ENCODE measurements at places on chromosomes 11 and 22. TPM values are rescaled to one million over a fixed set of nuclear protein-coding genes. Genes with fewer than 3 reads are reported as not detected.
A peak's percentile ranks its signal among the peaks of the same experiment; 100 is the strongest.

The ST14 gene
- 1.8 TPM for total RNA-seq

The PKP3 gene
- 36.8 TPM for total RNA-seq

The CDHR5 gene
- total RNA-seq, result not detected

The C11orf91 gene
- total RNA-seq, result 1.3 TPM

The L3MBTL2 gene
- total RNA-seq, result 26.6 TPM

DNA sequence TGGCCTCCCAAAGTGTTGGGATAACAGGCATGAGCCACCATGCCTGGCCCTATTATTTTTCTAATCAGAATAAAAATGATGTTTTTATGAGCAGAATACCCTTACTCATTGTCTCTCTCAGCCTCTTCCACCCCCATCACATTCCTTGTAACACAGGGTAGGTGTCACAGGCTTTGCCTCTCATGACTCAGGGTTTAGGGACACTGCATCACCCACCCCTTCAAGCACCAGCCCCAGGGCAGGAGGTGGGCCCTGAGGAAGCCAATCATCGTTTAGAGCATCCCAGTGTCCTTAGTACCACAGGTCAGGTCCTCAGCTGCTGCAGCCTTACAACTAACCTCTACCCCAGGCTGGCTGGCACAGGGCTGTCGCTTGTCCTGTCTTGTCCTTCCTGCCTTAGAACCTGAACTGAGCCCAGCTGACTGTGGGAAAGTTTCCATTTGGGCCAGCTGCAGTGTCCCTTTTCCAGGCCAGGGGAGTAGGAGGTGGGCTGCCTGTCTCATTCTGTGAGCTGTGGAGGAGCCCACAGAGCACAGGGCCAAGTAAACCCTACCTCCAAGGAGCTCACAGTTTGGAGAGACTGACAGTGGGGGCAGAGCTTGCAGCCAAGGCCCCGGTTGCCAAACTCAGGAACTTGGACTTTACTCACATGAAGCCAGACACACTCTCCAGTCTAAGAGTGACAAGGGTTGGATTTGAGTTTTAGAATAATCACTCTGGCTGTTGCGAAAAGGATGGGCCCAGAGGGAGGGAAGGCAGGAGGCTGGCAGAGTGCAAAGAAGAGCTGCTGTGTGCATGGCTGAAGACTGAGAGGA is 19.5 kb upstream of the UVRAG start:
- no peak for DNase-seq

DNA sequence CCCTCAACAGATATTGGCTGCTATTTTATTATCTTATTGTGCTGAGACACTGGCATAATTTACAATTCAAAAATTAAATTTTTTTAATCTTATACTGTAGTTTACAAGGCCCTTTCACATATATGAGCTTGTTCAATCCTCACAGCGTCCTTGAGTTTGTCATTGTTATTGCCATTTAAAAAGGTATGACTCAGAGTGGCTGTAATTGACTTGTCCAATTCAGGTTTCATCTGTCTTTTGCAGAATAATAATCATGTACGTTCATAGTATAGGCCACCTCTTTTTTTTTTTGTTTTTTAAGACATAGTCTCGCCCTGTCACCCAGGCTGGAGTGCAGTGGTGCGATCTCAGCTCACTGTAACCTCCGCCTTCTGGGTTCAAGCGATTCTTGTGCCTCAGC is 11.5 kb downstream of the PTPRJ start:
- no peak for DNase-seq

DNA sequence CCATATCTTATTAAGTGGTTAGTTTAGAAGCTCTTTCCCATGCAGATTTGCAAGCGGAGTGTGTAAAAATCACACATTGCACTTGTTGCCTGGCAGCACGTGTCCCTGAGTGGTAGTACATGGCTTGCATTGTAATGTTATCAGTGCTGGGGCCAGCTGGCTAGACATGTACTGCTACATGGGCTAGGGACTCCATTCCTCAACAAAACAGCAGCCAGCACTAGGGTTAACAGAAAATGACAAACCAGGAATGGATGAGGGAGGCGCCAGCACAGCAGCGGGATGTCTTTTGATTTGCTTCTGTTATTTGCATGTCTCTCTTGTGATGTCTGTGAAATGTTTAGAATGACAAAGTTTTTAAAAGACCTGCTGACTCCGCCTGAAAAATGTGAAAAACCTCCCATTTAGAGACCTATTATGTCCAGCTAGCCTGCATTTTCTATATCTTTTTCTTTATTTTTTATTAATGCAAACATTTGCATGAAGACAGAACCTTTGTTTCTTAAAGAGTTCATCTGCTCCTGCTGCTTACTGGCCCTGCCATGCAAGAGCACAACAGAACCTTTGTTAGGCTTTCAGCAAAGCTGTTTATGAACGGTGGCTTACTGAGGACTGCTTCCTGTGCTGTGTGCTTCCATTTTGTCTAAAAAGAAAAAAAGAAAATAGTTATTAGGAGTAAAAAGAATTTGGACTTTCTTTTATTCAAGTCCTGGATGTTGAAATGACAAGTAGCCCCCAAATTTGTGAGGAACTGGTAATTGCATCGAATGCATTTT is 40.7 kb downstream of the CSTPP1 start:
- DNase-seq, result no peak

DNA sequence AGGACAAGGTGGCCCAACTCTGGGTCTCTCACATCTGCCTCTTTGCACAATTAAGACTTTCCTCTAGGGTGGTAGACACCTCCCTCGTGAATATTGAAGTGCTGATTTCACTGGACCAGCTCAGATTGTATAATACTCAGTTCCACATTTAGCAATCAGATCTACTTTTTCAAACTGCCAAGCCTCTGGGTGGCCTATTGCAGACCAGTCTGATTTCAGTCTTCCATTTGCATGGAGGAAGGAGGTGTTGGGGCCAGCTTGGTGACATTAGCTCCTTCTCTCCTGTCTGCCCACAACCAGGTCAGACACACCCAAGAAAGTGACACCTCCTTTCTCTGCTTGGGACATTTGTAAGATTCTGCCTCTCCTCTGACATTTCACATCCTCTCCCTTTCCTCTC is 78.2 kb downstream of the PPFIBP2 start:
- no peak for DNase-seq

DNA sequence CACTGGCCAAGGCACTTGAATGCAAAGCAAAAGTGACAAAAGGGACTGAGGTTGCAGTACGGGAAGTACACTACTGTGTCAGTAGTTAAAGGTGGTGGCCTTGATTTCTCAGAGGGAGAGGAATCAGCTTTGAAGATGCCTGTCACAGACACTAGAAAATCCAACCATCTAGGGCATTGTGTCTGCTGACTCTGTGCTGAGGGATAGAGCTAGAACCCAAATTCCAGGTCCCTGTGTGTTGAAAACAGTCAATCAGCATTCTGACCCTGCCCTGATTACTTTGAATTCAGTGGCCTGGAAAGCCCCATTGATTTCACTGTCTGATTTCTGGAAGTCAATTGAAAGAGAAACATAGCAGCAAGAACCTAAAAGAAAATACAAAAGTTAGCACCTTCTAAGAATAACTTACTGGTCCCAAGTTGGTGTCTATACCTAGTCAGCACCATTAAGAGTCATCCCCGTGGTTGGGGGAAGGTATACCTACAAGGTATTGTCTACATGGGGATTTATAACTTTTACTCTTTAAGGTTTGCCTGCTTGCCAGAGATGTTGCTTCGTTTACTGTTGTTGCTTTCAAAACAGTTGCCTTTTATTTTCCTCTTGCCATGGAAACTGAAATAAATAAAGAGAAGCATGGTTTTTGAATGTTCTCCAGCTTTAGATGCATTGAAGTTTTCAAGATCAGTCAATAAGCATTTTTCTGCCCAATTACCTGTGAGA is 97.3 kb downstream of the PDHX start:
- DNase-seq, result no peak

GRCh38 chr22:35866651-35867050 is 149.0 kb downstream of the APOL5 start:
- no peak for DNase-seq

DNA sequence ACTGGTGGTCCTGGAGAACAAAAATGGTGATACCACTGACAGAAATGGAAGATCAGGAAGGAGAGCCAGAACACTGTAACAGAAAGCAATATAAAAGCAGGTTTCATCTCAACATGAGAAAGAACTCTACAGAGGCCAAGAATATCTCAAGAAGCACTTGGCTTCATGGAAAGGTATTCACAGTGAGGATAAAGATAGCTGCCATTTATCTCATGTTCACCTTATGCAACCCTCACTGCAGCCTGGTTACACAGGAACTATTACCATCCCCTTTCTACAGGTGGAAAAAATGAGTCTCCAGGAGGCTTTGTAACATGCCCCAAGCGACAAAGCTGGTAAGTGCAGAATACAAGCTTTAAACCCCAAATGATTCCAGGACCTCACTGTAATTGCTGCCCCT is 606.1 kb upstream of the CADM1 start:
- no peak for DNase-seq

- DNase-seq, result no peak
These were observed 223.1 kb downstream of the TMEM135 start for GRCh38 chr11:87260811-87261210.

- no peak for DNase-seq
These were observed 16.9 kb downstream of the RPL3 start for GRCh38 chr22:39302431-39302960.

GRCh38 chr11:79026803-79027445 is 413.9 kb downstream of the TENM4 start:
- DNase-seq, result no peak

DNA sequence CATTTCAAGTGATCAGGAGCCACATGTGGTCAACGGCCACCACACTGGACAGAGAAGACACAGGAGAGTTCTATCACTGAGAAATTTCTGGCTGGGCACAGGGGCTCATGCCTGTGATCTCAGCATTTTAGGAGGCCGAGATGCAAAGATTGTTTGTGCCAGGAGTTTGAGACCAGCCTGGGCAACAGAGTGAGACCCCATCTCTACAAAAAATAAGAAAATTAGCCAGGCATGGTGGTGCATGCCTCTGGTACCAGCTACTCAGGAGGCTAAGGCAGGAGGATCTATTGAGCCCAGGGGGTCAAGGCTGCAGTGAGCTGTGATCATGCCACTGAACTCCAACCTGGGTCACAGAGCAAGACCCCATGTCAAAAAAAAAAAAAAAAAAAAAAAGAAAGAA is 26.3 kb downstream of the KCNJ4 start:
- no peak for DNase-seq

GRCh38 chr11:111098091-111098490 is 147.4 kb upstream of the POU2AF2 start:
- DNase-seq, result no peak

GRCh38 chr22:26779108-26779507 is 121.7 kb downstream of the MIAT start:
- no peak for DNase-seq

DNA sequence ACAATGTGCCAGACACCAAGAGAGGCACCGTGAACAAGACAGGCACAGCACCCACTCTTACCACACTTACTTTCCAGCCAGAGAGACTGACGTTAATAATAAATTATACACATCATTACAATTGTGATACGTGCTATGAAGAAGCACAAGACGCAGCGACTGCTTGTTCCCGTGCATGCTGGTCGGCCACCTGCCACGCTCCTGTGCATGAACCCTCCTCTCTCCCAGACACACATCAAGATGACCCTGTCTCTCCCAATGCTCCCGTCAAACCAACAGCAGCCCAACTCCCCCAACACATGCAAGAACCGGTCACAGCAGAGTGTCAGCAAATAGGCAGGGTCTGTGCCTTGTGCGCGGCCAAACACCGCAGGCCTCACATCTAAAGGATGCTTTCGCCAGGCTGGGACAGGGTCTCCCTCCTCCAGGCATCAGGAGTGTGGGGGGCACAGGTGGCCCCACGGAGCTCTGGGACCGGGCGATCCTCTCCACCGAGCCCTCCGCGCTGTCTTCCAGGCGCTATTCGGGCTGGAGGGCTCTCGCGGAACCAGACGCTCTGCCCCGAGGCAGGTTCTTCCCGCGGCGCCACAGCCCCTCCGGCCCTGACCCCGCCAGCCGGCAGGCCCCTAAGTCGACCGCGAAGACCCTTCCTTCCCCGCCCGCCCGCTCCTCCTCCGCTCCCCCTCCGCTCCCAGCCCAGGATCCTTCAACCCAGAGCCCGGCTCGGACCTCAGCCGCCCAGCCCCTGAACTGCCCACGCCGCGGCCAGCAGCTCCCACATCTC is 533 bp downstream of the SERGEF start:
- DNase-seq, result no peak

- DNase-seq, result no peak
These were observed 13.4 kb downstream of the CPT1A start for GRCh38 chr11:68828155-68828931.

DNA sequence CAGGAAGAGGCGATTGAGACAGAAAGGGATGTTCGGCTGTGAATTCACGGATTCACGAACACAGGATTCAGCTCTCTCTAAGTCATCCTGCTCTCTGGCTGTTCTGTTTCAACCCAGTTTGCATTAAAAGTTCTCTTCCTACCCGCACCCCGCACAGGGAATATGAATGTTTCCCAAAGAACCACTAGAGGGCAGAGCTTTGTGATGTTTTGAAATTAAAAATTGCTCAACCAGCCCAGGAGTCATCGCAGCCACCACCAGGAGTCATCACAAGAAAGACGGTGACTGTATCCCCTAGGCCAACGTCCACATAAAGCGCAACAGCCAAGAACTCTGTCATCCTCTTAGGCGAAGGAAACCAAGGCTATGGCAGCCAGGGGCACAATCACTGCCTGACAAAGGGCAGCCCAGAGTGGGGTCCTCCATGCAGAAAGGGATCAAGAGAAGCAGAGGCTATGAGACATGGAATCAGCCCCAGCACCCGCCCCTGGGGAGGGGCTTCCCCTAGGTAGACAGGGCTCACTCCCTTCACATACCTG is 122.4 kb downstream of the WT1 start:
- DNase-seq, result peak; percentile 84

- no peak for DNase-seq
These were observed 27.3 kb downstream of the BDNF start for GRCh38 chr11:27672836-27673464.

All from Panc1 (cell line).